ENCODE measurements at places on chromosomes 3 and 15. TPM values are rescaled to one million over a fixed set of nuclear protein-coding genes. Genes with fewer than 3 reads are reported as not detected.

- H3K36me3 ChIP-seq, result no peaks in the 10 kb centered on the region
- H3K4me3 ChIP-seq, result no peak within 1 kb of the TSS
- peaks cover 2% of the 10 kb centered on the region for H3K27me3 ChIP-seq
These were observed at the start of gene LSAMP for GRCh38 chr3:116445311-116445841. TSS of gene LSAMP (minus strand) at chr3:116445487.

Gene SPTSSB
- total RNA-seq, result not detected

GRCh38 chr3:61667814-61668213 is 106.4 kb downstream of the PTPRG start:
- no peak overlapping the region for H3K4me3 ChIP-seq
- no peak for DNase-seq
- H3K4me1 ChIP-seq, result peaks cover 2% of the 10 kb centered on the region
- no peaks in the 10 kb centered on the region for H3K36me3 ChIP-seq
- no peaks in the 10 kb centered on the region for H3K27me3 ChIP-seq

Gene LMAN1L
- 2.2 TPM for total RNA-seq

DNA sequence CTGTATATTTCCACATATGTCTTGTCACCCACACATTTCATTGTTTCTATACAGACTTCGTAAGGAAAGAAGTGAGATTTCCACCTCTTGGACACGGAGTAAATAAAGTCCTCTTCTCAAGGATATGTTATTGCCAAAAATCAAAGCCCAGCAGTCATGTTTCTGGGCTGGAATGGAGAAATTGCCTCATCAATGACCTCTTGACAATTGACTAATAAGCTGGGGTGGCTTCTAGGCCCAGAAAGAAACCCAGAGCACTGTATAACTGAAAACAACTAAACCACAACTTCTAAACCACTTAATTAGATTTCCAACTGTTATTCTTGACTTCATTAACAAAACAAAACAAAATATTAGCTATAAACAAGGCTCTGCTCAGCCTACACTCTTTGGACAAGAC is 56.4 kb upstream of the SLC24A5 start:
- no peak overlapping the region for H3K4me3 ChIP-seq
- DNase-seq, result no peak
- H3K4me1 ChIP-seq, result no peaks in the 10 kb centered on the region
- H3K36me3 ChIP-seq, result no peaks in the 10 kb centered on the region
- H3K27me3 ChIP-seq, result no peaks in the 10 kb centered on the region

DNA sequence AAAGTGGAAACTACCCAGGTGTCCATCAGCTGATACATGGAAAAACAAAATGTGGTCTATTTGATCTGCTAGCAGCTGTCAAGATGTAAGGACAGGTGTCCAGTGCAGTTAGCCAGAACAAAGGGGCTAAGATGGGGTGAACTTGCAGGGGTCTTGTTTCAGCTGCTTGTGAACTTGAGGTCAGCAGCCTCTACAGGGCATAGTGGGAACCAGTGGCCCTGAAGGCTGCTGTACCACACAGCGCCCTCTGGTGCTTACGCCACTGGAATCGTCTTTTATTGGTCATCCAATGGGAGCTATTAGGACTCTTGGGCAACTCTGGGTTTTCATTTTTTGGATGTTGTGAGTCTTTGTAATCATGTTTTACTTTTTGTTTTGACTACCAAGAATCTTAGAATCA is 62.2 kb upstream of the CTSH start:
- H3K4me3 ChIP-seq, result no peak overlapping the region
- DNase-seq, result no peak
- no peaks in the 10 kb centered on the region for H3K36me3 ChIP-seq
- peaks cover 69% of the 10 kb centered on the region for H3K4me1 ChIP-seq
- no peaks in the 10 kb centered on the region for H3K27me3 ChIP-seq
- no peak overlapping the region for H3K27ac ChIP-seq

- no peaks in the 10 kb centered on the region for H3K4me1 ChIP-seq
- H3K27ac ChIP-seq, result no peak overlapping the region
- DNase-seq, result no peak
These were observed 912.6 kb downstream of the ROBO1 start for GRCh38 chr3:78855190-78855589.

DNA sequence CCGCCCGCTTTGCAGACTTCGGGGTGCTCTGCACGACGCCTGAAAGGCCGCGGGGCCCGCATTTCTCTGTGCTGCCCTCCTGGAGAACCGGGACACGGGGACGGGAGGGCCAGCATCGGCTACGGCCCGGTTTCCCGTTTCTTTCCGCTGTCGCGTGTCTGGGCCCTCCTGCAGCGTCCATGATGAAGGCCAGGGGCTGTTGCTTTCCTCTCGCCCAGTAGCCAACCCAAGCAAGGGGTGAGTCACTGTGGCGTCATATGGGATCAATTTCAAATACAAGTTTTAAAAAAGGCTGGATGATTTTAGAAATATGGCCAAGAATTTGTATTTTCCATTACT is 435 bp downstream of the SLC35G2 start:
- peak overlapping the region; percentile 57 for H3K27ac ChIP-seq
- peak overlapping the region; percentile 89 for H3K4me3 ChIP-seq
- DNase-seq, result no peak
- H3K36me3 ChIP-seq, result peaks cover 2% of the 10 kb centered on the region
- peaks cover 22% of the 10 kb centered on the region for H3K4me1 ChIP-seq

- peaks cover 27% of the 10 kb centered on the region for H3K4me1 ChIP-seq
- peak overlapping the region; percentile 84 for H3K27ac ChIP-seq
These were observed 36.9 kb upstream of the HERC1 start for GRCh38 chr15:63870487-63871209.

Gene MLF1
- not detected for total RNA-seq

DNA sequence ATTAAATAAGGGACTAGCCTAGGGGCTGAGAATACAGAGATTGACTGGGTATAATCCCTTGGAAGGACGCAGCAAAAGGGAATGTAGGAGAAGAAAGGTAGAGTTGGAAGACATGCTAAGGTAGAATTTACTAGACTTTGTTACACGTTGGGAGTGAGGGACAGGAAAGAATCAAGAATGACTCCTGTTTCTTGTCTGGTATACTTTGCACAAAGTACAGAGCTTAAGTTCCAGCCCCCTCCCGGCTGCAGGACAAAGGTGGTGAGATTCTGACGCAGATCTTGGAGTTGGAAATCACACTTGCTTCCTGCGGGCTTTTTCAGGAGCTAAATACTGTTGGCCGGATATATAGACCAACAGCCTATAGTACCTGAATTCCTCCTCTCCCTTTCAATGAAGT is 895 bp downstream of the HYKK start:
- H3K4me1 ChIP-seq, result peaks cover 11% of the 10 kb centered on the region
- no peak for DNase-seq
- peak overlapping the region; percentile 91 for H3K4me3 ChIP-seq
- peaks cover 13% of the 10 kb centered on the region for H3K27me3 ChIP-seq
- H3K27ac ChIP-seq, result no peak overlapping the region

DNA sequence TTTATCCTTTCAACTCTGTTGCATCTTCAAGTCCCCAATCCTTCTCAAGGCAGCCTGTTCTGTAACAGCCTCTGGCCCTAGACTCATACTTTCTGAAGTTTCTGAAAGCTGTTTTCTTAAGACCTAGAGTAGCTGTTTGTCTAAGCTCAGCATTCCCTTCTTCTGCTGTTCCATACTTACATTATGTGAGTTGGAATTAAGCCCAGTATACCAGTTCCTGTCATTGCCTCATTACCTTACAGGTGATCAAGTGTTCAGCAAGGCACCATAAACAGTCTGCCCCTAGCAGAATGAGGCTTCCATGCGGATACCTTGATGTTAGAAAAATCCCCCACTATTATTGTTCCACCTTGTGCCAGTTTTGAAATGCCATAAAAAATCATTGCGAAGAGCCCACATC is 180.6 kb downstream of the PLCL2 start:
- no peaks in the 10 kb centered on the region for H3K27me3 ChIP-seq
- H3K4me3 ChIP-seq, result no peak overlapping the region
- peaks cover 2% of the 10 kb centered on the region for H3K4me1 ChIP-seq

GRCh38 chr3:29249829-29250345 is 31.0 kb upstream of the RBMS3 start:
- no peak overlapping the region for H3K4me3 ChIP-seq
- DNase-seq, result no peak
- H3K4me1 ChIP-seq, result no peaks in the 10 kb centered on the region
- no peak overlapping the region for H3K27ac ChIP-seq

DNA sequence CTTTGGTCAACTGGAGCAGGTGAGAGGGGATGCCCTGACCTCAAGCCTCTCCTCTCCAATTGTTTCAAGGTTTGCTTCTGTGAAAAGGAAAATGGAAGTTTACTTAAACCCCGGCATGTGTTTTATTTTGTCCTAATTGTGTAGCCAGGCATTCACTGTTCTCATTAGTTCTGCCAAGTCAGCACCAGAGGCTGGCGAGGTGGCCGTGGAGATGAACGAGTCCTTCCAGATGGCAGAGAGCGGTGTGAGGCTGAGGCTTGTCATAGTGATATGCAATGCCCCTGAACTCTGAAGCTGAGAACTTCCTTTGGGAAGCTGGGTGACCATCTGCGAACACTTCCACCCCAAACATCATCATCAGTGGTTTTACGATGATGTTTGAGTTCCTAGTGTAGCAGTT is 199.6 kb downstream of the TJP1 start:
- no peak for DNase-seq
- no peaks in the 10 kb centered on the region for H3K36me3 ChIP-seq
- no peak overlapping the region for H3K4me3 ChIP-seq
- no peaks in the 10 kb centered on the region for H3K4me1 ChIP-seq
- no peak overlapping the region for H3K27ac ChIP-seq

GRCh38 chr3:126356373-126357264 is 589 bp downstream of the KLF15 start:
- peaks cover 30% of the 10 kb centered on the region for H3K27me3 ChIP-seq
- no peak overlapping the region for H3K27ac ChIP-seq
- H3K4me1 ChIP-seq, result peaks cover 16% of the 10 kb centered on the region
- DNase-seq, result peak; percentile 24

- H3K27ac ChIP-seq, result no peak overlapping the region
- peaks cover 9% of the 10 kb centered on the region for H3K27me3 ChIP-seq
- no peaks in the 10 kb centered on the region for H3K4me1 ChIP-seq
- H3K36me3 ChIP-seq, result no peaks in the 10 kb centered on the region
- no peak overlapping the region for H3K4me3 ChIP-seq
These were observed 156.9 kb downstream of the MEX3B start for GRCh38 chr15:81888748-81889484.

GRCh38 chr3:156761713-156762451 is 64.3 kb upstream of the LEKR1 start:
- no peak overlapping the region for H3K27ac ChIP-seq
- no peak for DNase-seq
- no peaks in the 10 kb centered on the region for H3K4me1 ChIP-seq
- H3K27me3 ChIP-seq, result no peaks in the 10 kb centered on the region
- H3K36me3 ChIP-seq, result no peaks in the 10 kb centered on the region

DNA sequence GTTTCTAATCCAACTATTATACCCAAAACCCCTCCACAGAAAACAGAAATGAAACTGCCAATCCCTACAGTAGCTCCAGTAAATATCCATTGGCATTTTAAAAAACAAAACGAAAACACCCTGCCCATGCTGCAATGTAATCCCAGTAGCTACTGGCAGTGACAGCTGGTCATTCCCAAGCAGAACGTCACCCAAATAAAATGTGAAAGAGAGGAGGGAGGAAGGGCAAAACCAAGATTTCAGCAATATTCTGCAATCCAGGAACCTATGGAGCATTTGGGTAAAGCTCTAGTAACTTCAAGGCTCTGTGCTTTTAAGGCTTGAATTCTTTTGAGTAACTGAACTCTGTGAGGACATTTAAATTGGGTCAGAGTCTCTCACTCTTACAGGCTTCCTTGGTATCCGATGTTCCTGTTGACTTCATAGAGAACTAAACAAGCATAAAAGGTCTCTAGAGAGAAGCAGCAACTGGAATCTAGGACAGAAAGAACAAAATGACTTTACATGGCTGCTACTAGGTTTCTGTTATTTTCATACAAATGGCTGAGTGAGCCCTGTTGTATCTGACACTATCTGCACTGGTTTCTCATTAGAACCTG is 136.2 kb downstream of the TNIK start:
- H3K27ac ChIP-seq, result no peak overlapping the region
- H3K4me3 ChIP-seq, result no peak overlapping the region
- peaks cover 2% of the 10 kb centered on the region for H3K4me1 ChIP-seq
- H3K36me3 ChIP-seq, result no peaks in the 10 kb centered on the region
- H3K27me3 ChIP-seq, result no peaks in the 10 kb centered on the region
- DNase-seq, result no peak

GRCh38 chr3:72319194-72320094 is 528.8 kb downstream of the SHQ1 start:
- no peak overlapping the region for H3K4me3 ChIP-seq
- no peaks in the 10 kb centered on the region for H3K36me3 ChIP-seq
- H3K27ac ChIP-seq, result no peak overlapping the region
- H3K27me3 ChIP-seq, result no peaks in the 10 kb centered on the region

- no peak overlapping the region for H3K4me3 ChIP-seq
- H3K36me3 ChIP-seq, result no peaks in the 10 kb centered on the region
- no peaks in the 10 kb centered on the region for H3K4me1 ChIP-seq
- DNase-seq, result no peak
These were observed 486.7 kb downstream of the IL5RA start for GRCh38 chr3:2623436-2623835.

DNA sequence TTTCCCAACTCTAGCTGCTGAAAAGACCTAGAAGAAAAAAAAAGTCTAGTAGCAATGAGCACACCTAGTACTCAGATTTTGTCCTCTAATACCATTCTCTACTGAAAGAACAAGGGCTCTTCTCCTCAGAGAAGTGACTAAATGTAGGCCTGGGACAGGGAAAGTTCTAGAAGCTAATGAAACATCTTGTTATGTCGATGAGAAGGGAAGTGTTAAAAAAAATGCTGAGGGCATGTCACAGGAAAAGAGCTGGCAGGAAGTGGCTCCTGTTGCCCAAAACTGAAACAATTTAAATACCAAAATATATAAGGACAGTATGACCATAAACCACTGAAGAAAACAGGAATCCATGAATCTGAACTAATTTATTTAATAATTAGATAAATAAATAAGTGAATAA is 581.4 kb upstream of the TBL1XR1 start:
- no peak overlapping the region for H3K27ac ChIP-seq
- H3K36me3 ChIP-seq, result no peaks in the 10 kb centered on the region
- H3K27me3 ChIP-seq, result no peaks in the 10 kb centered on the region
- peaks cover 9% of the 10 kb centered on the region for H3K4me1 ChIP-seq

DNA sequence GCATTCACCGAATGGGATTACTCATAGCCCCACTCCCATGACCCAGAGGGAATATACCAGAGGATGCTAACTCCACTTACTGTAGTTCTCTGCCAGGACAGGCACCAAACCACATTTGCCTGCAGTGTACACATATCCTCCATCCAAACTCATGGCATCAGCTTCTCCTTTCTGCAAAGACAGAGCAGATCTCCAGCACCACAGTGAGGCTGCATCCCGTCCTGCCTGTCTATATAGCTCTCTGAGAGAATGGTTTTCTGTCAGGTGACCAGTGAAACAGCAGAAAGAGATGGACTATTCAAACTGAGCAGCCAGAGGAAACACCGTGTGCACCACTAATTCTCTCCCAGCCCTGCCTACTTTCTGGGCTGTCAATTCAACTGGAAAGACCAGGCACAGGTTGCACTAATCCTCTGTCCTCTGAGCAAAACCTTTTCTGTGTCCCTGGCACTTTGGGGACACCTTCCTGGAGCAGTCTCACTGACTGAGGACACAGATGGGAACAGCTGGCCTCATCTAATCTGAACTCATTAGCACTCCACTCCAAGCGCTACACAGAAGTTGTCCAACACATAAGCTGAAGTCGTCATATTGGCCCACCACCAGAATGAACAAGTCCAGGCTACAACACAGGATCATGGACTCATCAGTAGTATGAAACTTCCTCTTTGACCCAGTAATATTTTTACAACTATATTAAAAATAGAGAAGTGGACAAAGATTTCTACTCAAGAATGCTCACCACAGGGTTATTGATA is 17.3 kb downstream of the LTF start:
- no peak overlapping the region for H3K27ac ChIP-seq
- peaks cover 4% of the 10 kb centered on the region for H3K27me3 ChIP-seq
- H3K36me3 ChIP-seq, result no peaks in the 10 kb centered on the region
- peaks cover 3% of the 10 kb centered on the region for H3K4me1 ChIP-seq
- H3K4me3 ChIP-seq, result no peak overlapping the region

All from activated B cell treated with CpG ODN at 0.5 μM for 24 hours (primary cell).